Astrocyte of the cerebellum (primary cell): ENCODE measurements at places on chromosomes 7 and 10.

GRCh38 chr7:11252705-11253272 lies 279.1 kb downstream of the PHF14 start:
- DNase-seq = no peak

GRCh38 chr7:91407942-91408341 lies 143.7 kb downstream of the FZD1 start:
- no peak for DNase-seq

DNA sequence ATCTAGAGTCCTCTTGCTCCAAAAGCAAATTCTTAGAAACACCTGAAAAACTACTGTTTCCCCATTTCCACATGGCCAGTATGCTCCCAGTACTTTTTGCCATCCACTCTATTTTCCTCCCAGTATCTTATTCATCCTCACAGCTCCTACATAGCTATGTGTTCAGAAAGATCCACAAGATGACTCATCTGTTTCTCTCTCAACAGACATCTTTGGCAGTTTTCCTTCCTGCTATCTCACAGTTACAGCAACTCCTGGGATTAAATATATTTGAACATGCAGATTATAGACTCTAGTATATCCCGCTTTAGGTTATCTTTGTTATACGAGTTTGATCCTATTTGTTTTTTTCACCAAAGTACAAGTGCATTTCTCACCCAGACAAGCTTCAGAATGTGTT lies 675.6 kb upstream of the POT1 start:
- DNase-seq = peak; percentile 13

DNA sequence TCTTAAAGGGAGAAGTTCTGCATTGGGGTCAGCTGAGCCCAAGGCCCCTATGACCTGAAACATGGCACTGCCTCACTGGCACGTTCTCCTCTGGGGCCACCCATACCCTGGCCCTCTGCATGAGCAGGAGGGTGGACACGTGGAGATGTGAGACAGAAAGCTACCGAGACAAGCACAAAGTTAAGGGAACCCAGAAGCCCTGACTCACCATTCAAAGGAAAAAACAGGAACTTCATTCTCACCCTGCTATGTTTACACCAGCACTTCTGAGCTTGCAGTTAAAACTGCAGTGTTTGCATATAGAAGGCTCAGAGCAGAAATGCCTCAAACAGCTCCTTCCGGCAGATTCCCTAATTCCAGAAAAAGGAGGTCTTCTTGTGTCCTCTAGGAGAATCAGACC lies 41.7 kb downstream of the DENND11 start:
- no peak for DNase-seq

DNA sequence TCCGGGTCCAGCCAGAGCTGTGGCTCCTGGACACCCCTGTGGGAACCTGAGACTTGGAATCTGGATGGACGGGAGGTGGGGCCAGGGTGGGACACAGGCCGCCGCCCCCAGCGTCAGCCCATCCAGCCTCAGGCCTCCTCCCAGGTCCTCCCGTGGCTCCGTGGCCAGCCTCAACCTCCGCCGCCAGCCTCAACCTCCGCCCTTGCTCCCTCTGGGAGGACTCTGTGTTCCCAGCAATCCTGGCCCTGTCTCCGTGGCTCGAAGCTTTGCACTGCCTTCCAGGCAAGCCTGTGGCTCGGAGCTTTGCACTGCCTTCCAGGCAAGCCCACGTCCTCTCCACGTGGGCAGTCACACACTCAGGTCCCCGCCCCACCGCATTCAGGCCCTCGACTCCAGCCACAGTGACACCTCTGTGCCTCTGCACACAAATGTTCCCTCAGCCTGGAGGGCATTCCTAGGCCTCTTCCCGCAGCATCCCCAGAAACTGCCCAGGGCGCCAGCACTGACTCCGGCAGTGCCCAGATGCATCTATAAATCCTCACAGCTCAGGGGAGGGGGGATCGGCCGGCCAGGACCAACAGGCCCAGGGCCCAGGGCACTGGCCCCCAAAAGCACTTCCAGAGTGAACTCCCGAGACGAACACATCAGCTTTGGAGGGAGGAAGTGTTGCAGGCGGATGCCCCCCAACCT lies 44.7 kb upstream of the PDGFA start:
- no peak for DNase-seq

- DNase-seq = no peak
Observed at GRCh38 chr10:124342136-124342820, 76.4 kb downstream of the OAT start.

DNA sequence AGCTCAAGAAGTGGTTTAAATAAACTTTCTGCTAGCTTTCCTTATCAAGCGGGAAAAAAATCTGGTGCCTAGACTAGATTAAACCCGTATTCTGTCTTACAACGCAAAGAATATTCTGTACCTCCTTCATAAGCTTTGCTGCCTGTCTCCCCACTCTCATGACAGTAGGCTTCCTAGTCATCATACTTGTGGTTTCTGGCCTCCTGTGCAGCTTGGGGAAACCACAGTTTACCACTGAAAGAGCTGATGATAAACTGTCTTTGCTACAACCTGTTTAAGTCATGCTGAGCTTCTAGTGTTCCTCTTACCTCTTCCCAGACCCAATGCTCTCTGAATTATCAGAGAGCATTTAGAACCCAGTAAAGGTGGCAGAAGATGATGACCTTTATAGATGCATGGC lies 55.0 kb downstream of the PODXL start:
- peak; percentile 55 for DNase-seq

- no peak for DNase-seq
Observed at GRCh38 chr7:26916336-26916735, 51.9 kb upstream of the SKAP2 start.

DNA sequence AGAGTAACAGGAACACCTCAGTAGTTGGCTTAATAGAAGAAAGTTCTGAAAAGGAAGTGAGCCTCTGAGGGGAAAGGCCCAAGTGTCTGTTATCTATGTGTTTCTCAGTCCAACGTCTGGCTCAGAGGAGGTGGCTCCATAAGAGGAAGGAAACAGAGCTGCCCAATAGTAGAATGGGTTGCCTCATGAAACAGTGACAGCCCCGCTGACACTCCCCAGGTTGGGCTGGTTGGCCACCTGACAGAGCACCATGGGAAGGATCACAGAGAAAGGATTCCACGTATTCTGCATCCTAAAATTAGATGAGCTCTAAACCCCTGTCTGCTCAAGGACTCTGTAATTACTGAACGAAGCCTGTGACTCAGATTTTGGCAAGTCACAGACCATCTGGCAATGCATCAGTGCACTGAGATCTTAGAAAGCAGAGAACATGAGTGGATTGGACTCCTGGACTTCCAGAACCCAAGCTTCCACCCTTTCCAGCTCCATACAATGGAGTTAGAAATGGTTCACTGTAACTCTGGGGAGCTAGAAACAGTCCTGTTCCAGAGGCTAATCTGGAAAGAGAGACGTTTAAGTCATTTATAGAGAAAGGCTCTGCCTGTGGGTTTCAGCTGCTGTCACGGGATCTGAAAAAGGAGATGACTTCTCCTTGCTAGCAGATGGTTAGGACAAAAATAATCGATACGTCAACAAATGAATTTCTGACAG lies 2.9 kb downstream of the PKD2L1 start:
- no peak for DNase-seq

- no peak for DNase-seq
Observed at GRCh38 chr10:70403483-70404035, 386 bp upstream of the EIF4EBP2 start.

DNA sequence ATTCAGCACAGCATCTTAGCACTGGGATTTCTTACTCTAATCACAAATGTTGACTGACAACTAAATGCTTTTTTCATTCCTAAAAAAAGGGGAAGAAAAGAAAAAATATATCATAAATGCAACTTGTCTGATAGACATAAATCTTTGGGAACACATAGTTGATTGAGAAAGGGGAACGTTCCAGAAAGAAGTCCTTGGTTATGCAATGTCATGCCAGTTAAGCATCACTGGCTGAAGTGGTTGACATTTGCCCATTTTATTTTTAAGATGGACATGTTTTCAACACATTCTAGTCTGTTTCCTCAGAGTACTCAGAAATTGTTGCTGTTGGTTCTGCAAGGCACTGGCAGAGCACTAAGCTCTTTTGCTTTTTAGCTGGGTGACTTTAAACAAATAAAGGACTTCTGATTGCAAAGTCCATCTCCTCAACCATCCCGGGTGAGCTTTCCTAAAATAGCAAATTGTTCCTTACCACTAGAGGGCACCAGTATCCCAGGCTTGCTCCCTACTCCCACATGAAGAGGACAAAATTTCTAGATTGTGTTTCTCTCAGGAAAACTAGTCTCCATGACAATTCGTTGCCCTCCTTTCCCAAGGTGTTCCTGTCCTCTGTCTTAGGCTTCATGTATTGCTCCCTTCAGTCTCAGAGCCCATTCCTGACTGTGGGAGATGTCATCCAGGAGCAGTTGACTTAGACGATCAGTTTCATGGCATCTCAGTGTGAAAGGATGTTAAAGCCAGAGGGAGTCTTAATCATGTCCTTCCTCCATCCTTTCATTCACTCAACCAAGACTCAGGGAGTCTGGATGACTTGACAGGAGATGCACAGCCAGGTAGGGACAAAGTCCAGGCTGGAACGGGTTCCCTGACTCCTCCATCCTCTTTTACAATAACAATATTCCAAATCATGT lies 23.9 kb downstream of the OPALIN start:
- DNase-seq = peak; percentile 9

- DNase-seq = no peak
Observed at GRCh38 chr10:32927750-32928149, 30.3 kb downstream of the ITGB1 start.

DNA sequence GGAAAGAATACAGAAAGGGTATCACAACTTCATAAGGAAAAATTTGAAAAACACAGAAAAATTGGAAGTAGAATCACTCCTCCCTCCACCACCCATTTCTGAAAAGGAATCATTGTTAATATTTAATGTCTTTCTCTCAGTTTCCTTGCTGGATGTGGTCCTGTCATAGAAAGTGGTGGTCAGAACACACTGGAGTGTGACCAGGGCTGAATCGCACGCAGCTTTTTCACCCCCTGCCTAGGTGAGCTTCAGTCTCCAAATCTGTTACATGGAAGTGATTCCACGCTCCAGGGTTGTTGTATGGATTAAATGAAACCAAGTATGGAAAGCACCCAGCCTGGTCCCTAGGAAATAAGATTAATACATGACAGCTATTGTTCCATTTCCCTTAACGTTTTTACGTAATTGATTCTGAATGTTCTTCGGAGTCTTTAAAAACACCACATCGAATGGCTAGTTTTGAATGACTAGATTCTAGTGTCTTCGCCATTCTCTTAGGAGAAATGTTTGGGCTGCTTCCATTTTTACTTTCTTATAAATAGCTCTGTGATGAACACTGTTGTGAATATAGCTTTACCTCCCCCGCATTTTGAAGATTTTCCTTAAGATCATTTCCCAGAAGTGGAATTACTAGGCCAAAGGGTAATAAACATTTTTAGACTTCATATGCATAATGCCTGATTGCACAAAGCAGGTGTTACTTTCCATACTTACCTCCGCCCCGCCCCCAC lies 10.9 kb upstream of the DUSP5 start:
- DNase-seq = no peak

DNA sequence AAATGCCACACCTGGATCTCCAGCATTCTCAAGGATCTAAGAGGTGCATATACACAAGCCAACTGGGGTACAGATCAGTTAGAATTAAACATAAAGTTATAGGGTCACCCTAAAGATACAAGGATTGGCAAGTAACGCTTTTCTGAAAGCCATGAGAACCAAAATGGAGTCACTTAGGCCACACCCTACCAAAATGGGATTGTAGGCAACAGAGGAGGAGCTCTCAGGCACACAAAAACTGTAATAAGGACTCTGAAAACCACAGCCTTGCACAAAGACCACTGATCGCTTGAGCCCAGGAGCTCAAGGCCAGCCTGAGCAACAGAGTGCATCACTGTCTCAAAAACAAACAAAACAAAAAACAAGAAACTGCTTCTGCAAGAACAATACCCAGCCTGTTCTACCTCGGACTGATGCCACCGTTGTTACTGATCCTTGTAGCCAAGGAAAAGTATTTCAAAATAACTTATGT lies 35.5 kb downstream of the SVOPL start:
- DNase-seq = no peak

DNA sequence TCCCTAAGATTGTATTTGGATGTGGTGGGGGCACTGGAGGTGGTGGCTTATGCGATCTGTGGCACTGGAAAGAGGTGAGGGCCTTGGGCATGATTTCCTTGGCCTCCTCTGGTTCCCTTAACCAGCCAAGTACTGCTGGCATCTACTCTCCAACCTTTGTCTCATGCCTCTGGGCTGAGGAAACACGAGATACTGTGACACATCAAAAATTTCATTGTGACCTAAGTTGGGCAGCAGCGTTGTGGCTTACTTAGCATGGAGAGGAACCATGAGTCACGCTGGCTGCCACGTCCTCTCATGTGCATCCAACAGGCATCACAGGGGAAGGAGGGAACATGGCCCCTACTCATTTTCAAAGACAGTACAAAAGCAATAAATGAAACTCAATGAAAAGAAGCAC lies 29.7 kb upstream of the GSDME start:
- DNase-seq = peak; percentile 81

- DNase-seq = no peak
Observed at GRCh38 chr10:84822931-84823630, 494.7 kb downstream of the CCSER2 start.

GRCh38 chr10:30755441-30755953 lies 125.9 kb upstream of the LYZL2 start:
- no peak for DNase-seq

GRCh38 chr7:133582766-133583523 lies 330.1 kb downstream of the EXOC4 start:
- DNase-seq = peak; percentile 69

- DNase-seq = no peak
Observed at GRCh38 chr7:7682861-7683260, 35.5 kb downstream of the RPA3 start.

- DNase-seq = no peak
Observed at GRCh38 chr7:97871659-97872024, 566 bp downstream of the ASNS start.

- DNase-seq = no peak
Observed at GRCh38 chr7:141133646-141134045, 59.8 kb downstream of the TMEM178B start.

DNA sequence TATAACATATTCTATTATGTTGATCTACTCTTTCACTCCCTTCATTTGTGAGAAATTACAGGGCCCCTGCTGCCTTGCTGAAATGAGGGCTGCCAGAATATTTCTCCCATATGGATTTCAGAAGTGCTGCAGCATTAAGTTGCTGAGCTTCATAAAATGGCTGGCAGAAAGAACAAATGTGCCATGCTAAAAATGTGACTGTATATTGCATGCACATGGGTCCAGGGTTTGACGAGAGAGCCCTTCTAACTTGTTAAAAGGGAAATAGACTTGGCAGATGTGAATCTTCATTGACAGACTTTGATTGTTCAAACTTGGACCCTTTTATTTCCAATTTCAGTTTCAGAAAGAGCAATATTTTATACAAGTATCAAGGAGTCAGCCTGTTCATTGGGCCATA lies 468.6 kb downstream of the PHTF2 start:
- no peak for DNase-seq

GRCh38 chr7:101391991-101392390 lies 29.3 kb downstream of the COL26A1 start:
- DNase-seq = no peak

DNA sequence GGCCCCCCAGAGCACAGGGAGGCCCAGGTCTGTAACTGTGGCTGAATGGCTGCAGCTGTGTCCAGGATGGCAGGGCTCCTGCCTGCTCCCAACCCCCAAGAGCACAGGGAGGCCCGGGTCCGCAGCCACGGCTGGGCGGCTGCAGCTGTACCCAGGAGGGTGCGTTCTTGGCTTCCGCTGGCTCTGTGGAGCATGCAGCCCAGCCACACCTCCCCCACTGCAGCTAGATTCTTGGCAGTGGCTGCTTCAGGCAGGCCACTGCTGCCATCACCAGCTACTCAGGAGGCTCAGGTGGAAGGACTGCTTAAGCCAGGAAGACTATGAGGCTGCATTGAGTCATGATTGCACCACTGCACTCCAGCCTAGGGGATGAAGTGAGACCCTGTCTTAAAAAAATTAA lies 27.9 kb downstream of the C7orf25 start:
- DNase-seq = no peak
